ENCODE measurements at places on chromosomes 12 and 14.

GRCh38 chr12:44550377-44550776, 325.7 kb downstream of the NELL2 start:
- no peak for DNase-seq

- no peak for DNase-seq
Observed at GRCh38 chr12:131441060-131441396, 269.9 kb upstream of the SFSWAP start.

- DNase-seq = no peak
Observed at GRCh38 chr12:10661338-10661737, 12.5 kb downstream of the STYK1 start.

- peak; percentile 45 for DNase-seq
Observed at GRCh38 chr14:85241022-85241855, 288.7 kb upstream of the FLRT2 start.

DNA sequence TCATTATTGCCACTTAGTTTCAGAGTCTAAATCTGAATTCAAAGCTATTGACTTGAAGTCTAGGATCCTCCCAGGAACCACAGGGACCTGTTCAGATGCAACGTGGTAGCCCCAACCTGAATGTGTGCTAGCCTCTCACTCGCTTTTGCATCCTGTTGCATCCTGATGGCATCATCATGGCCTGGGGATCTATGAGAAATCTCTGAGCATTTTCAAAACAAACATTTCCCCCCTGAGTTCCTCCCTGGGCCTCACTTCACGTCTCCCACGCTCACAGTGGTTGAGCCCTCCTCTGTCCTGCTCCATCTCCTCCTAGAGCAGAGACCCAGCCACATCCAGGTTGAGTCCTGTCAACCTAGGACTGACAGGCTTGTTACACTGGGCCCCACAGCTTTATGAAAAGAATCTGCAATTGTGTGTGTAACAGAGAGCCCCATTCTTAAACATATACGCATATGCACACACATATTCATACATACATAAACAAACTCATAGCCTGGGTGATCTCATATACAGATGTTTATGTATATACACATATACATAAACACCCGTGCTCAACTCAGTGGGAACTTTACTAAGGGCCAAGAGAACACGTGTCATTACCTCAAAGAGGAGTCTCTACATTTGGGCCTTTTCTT, 5.4 kb upstream of the KRT72 start:
- DNase-seq = no peak

- DNase-seq = no peak
Observed at GRCh38 chr12:71139153-71139735, 18.6 kb downstream of the TSPAN8 start.

GRCh38 chr12:108328420-108328819, 10.7 kb downstream of the CMKLR1 start:
- DNase-seq = no peak
